SHP77 treated with DMSO at 0.1 percent for 48 hours (cell line): ENCODE measurements at places on chromosomes 2 and 18.

- DNase-seq = peak; percentile 31
Measured at GRCh38 chr2:213065583-213066442, 85.6 kb downstream of the IKZF2 start.

GRCh38 chr2:189555232-189555631 lies 25.4 kb downstream of the SLC40A1 start:
- DNase-seq = no peak

DNA sequence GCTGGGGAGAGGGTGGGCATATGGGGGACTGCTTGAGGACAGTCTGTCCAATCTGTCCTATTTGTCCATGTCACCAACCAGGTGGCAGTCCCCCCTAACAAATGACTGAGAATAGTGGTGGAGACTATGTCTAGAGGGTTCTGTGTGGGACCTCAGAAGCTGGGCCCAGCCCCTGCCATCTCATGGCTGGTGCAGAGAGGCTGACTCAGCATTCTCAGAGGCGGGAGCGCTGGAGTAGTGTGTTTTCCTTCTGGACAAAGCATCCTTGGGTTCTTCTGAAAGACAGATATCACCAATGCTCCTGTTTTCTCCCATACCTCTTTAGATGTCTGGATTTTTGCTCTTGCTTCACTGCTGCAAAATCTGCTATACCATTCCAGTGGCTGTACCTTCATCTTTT lies 44.1 kb upstream of the SP140L start:
- no peak for DNase-seq

DNA sequence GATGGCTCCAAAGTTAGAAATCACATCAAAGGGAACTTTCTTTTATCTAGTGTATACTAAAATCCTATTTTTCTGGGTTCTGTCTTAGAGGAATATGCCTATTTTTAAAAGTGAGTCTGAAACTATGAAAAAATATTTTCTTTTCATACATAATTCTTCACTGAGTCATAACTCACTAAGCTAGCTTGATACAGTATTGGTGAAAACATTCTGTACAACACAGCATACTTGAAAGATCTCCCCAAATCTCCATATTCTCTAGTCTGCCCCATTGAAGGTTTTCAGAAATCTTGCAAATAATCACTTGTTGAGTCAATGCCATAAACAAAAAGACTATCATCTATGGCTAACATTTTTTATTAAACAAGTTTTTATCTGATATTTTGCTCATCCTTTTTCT lies 44.5 kb downstream of the COL3A1 start:
- no peak for DNase-seq

DNA sequence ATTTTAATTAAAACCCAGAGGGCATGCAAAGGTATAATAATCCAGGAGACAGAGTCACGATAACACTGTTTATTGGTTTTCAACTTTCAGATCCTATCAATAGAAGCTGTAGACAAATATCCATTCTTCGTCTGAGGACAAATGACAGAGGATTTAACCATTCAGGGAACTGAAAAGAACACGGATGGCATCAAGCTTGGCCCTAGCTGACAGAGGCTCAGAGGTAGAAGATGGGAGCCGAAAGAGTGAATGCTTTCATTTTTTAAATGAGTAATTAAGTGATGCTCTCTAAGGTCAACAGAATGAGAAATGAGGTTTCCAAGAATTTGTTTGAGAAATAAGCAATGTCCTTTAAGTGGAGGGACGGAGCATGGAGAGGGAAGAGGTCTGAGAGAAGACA lies 62.1 kb downstream of the BCL2 start:
- no peak for DNase-seq

GRCh38 chr2:12979066-12979465 lies 262.3 kb downstream of the TRIB2 start:
- DNase-seq = no peak

DNA sequence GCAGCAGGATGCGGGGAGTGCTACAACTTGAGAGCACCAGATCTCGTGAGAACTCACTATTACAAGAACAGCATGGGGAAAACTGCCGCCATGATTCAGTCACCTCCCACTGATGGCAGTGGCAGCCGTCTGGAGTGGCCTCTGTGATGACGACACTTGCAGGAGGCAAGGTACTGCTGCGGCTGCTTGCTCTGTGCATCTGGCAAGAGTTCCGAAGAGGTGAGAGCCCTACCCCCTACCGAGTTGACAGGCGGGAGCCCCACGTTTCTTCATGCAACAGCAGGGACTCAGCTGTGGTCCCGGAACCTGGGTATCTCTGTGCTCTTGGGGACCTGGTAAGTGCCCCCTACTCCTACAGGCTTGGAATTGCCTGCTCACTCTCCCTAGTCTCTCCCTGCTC lies 1672.7 kb upstream of the TMEFF2 start:
- no peak for DNase-seq

DNA sequence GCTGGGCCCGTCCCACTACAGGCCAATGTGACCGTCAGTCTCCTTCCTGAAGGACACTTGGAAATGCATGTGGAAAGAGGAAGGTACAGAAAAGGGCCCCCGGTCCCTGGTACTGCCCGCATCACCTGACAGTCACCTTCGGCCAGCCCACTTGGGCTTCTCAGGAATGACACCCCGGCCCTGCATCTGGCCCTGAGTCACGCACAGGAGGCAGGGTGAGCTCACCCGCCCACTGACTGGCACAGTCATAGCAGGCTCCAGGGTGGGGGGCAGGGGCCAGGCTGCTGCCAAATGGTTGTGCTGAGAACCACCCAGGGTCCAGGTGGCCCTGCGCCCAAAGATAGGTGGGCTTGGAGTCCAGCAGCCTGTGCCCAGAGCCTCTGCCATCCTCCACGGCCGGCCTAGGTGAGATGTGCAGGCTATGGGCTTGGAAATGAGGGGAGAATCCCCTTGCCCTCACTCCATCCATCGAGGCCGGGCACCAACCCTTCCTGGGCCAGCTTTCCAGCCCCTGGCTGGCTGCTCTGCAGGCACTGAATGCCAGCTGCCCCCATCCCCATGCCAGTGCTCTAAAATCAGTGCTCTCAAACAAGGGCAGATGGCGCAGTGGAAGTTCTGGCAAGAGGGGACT lies 14.1 kb downstream of the EMX1 start:
- no peak for DNase-seq

GRCh38 chr2:217440000-217440399 lies 562.8 kb downstream of the TNS1 start:
- no peak for DNase-seq

DNA sequence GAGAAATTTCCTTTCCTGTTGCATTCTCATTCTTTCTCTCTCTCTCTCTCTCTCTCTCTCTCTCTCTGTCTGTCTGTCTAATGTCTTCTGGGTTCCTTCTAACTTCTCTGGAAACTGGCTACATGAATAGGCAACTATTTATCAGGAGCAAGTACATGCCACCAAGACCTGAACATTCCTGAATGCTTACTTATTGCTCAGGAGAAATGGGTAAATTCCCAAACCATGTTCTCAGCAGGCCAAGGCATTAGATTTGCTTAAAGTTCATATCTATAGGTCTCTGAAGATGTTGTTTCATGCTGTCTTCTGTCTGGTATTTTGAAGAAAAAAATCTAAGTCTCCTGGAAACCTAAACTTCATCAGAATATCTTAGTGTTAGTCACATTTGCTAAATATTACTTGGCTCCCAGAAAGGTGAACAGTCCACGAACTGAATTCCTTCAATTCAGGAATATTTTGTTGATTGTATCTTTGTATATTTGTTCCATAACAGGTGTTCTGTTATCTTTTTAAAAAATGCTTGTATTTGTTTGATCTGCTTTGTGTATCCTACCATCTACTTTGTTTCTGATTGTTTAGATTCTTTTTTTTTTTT lies 77.2 kb upstream of the FIGN start:
- no peak for DNase-seq

- DNase-seq = no peak
Measured at GRCh38 chr2:234964631-234965461, 13.0 kb downstream of the SH3BP4 start.

DNA sequence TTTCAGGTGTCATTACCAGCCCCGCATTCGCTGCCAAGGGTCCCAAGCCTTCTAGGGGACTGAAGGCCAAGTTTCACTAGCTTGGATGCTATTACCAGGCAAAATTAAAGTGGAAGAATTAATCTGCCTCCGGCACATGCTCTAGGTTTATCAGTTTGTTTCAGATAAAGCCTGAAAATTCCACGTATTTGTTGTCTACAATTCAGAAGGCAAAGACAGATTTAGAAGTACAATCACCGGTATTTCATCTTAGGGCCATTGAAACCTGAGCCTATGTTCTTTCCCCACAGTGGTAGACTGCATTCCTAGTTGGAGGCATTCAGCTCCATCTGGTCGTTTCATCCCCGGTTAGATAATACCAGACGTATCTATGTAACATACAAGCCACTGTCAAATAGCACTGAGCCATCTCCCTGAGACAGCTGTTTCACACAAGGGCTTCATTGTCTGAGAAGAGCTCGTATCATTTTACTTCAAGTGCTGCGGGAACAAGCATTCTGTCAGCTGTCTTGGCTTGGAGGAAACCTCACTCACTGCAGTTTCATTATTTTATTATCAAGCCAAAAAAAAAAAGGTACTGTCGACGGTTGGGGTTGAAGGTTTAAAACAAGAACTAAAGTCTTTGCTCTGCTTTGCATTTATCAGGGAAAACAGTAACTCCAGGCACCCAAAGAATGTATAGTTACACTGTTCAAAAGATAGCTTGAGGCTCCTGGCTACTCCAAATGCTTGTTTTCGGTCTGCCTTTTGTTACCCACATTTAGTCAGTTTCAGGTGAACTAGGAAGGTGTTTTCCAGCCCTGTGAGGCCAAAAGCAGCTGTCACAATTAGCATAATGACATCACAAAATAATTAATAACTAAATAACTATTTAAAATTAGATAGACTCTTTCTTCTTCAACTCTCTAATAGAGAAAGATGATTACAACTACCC lies 76.7 kb downstream of the TGIF1 start:
- peak; percentile 75 for DNase-seq

DNA sequence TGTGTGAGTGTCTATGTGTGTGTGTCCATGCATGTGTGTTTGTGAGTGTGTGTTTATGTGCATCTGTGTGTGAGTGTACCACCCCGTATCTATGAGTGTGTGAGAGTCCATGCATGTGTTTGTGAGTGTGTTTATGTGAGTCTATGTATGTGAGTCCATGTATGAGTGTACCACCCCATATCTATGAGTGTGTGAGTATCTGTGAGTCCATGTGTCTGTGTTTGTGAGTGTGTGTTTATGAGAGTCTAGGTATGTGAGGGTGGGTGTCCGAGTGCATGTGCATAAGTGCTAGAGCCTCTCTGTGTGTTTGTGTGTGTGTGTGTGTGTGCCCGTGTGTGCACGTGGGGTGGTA lies 86.0 kb upstream of the ATG16L1 start:
- DNase-seq = no peak

GRCh38 chr18:21769206-21769605 lies 28.6 kb downstream of the MIB1 start:
- no peak for DNase-seq

DNA sequence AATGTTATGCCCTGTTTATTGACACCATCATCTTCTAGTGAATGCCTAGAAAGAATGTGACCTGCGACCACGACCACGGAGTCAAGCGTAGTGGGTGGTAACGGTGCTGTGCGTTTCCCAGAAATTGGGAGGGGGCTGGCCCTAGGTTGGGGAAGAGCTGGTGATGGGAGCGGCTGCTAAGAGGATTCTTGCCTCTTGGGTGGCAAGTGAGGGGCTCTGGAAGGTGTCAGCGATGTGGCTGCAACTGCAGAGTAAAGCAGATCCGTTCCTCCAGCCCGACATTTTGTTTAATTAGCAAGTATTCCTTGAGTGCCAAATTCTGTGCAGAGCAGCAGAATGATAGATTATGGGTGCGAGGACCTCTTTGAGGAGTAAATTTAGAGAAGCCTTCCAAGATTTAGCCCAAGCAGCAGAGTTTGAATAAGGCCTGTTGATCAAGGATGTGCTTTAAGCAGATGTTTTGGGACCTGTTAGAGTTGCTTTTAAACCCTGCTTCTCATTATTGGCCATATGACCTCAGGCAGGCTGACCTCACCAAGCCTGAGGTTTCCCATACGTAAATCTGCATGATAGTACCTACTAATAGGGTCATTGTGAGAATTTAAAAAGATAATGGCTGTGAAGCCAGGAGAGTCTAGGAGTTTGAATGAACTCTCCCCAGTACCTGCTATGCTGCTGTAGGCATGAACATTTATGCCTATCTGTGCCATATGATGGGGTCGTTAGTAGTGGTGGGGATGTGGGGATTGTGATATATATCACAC lies 287.7 kb downstream of the PTGR3 start:
- DNase-seq = no peak

- DNase-seq = no peak
Measured at GRCh38 chr2:16581241-16581640, 84.4 kb downstream of the CYRIA start.

- DNase-seq = no peak
Measured at GRCh38 chr2:137957033-137957432, 7.2 kb upstream of the HNMT start.
